Anterior cingulate cortex (tissue), 58 donors: ENCODE measurements at places on chromosomes 12 and 14.

GRCh38 chr14:105105158-105105557 lies 39.9 kb upstream of the GPR132 start:
- DNase-seq: no peak

- no peak for DNase-seq
Observed at GRCh38 chr12:54222609-54223008, 33.8 kb upstream of the SMUG1 start.

- no peak for DNase-seq
Observed at GRCh38 chr12:32353540-32353939, 45.8 kb upstream of the FGD4 start.

DNA sequence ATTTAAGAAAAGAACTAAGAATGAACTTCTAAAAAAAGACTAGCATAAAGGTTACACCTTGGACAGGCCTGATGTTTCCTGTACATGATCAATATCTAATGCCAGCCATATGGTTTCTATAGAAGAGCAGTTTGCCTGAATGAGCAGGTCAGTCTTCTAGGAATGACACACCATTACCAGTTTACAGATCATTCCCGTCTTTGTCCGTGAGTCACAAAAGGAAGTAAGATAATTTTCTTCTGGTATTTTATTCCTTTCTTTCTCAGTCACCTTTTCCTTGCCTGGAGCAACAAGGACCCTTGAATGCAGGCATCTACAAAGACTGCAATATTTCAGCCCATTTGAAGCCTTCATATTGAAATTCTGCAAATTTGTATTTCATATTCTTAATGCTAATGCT lies 44.6 kb upstream of the CNTN1 start:
- no peak for DNase-seq

DNA sequence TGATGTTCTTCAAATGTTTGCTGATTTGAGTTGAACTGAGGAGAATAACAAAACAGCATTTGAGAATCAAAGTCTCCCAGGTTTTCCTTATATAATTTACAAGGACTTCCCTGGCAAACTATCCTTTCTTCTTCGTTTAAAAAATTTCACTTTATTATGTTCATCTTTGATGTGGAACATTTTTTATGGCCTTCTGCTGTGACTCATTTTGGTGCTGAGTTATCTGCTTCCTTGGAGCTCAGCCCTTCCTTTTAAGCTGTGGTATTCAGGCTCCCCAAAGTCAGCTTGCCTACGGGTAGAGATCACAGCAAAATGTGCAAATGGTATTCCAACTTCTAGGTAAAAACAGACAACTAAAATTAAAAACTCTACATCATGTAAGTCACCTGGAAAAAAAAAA lies 1.4 kb upstream of the ANO4 start:
- DNase-seq: no peak

GRCh38 chr12:89848732-89849131 lies 140.1 kb upstream of the ATP2B1 start:
- DNase-seq: no peak

GRCh38 chr12:124509300-124509675 lies 58.1 kb downstream of the NCOR2 start:
- no peak for DNase-seq

DNA sequence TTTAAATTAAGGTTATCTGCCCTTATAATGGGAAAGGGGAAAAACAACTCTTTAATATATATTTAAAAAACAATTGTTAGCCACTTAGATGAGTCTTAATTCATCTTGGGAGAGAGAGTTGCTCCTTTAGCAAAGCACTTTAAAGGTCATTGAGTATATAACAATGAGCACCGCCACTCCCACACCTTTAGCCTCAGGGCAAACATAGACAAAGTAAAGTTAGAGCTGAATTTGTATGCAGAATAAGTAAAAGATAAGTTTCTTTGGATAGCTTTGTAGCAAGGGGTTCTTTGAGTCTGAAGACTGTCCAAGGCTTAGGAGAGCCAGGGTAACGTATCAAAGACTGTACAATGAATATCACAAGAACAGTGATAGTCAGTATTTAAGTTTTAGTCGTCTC lies 728.8 kb upstream of the LMO3 start:
- DNase-seq: no peak

DNA sequence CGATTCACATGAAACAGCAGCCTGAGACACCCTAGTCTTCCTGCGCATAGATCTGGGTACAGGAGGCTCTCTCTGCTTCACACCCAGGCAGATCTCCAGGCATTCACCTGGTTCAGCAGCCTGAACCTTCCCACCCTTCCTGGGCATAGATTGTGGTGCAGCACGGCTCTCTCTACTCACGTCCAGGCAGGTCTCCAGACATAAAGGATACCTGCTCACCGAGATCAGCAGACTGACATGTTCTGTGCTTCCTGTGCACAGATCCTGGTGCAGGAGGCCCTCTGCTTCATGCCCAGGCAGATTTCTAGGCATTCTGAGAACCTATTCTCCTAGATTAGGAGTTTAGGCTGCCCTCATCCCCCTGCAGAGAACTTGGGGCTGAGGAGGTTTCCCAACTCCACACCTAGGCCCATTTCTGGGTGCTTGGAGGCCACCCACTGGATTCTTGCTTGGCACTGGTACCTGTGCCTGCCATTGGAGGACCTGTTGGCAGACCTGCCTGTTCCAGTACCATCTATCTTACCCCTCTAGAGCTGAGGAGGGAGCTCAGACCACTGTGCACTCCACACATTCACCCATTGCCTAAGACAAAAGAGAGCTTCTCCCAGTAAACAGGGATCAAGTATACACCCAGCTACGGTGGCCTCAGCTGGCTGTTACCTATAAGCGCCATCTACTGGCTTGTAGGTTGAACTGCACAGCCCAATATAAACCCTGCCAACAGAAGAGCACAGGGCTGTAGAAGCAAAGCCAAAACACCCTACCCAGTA lies 28.0 kb upstream of the GARIN6 start:
- no peak for DNase-seq

DNA sequence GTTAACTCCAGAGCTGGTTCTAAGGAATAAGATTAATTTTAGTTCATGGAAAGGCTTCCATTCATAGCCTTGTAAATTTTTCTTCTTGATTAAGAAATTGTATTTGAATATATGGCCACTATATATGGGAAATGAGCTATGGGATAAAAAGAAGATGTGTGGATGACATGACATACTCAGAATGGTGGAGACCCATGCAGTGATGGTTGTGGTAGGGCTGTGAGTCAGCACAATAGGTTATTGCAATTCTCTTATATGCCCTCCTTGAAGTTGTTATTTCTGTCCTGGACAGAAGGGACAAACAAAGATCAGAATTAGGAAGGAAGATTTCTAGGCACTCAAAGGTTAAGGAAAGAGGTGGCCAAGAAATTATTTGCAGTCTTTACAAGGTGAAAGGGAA lies 21.5 kb downstream of the RASSF9 start:
- no peak for DNase-seq

GRCh38 chr14:81536241-81536771 lies 2.7 kb upstream of the SEL1L start:
- no peak for DNase-seq
